Hematopoietic multipotent progenitor cell treated with erythropoietin and hydrocortisone succinate and interleukin-3 and kit ligand, for 15 days (in vitro differentiated cells): ENCODE measurements at places on chromosomes 5 and 9.

GRCh38 chr9:113345190-113345589 lies 4.2 kb upstream of the BSPRY start:
- DNase-seq = no peak

GRCh38 chr5:95908799-95909198 lies 52.9 kb downstream of the ELL2 start:
- no peak for DNase-seq

GRCh38 chr9:124282442-124283227 lies 24.9 kb downstream of the NEK6 start:
- peak; percentile 17 for DNase-seq

GRCh38 chr5:67214707-67215447 lies 18.3 kb upstream of the CD180 start:
- no peak for DNase-seq

DNA sequence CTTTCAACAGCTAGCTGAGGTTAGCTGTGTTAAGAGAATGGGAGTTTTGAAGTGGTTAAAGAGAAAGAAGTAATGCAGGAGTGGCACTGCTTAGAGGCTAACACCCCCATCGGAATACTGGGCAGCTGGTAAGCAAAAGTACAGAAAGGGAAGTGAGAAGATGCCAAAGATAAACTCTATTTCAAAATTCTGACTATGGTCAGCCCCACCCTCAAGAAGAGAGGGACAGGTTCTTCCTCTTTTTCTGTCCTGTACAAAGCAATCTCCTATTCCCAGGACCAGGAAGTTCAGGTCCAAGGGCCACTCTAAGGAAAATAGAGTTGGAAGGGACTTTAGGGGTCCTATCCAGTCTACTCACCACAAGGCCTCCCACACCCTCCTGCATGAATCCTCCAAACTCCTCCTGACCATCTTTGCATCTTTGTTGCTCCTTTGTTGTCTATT lies 45.9 kb upstream of the JAK2 start:
- DNase-seq = no peak

DNA sequence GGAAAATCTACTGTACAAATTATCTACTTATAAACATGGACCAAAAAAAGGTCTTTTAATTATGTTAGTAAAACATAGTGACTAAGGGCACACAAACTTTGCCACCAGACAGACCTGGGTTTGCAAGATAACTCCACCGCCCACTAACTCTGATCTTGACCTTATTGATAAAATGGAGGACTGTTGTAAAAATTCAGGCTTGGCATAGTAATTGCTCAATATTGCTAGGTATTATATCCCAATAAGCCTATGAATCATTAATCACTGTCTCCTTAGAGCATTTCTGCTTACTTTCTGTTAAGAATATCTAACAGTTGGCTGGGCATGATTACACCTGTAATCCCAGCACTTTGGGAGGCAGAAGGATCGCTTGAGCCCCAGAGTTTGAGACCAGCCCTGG lies 3.8 kb downstream of the C9orf40 start:
- peak; percentile 87 for DNase-seq

DNA sequence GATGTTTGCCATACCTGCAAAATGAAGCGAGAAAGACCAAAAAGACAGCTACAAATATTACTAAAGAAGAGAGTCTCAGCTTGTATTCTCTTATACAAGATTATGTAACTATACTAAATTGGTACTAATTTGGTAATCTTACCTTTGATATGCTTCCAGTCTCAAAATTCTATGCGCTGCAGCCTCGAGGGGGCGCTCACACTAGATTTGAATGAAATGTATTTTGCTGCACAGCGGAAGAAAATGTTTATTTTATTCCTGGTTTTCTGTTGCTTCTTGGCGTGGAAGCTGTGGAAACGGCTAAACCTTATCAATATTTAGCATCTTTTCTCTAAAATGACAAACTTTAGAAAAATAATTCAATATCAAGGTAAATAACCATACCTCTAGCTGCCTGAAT lies 267.0 kb upstream of the NUDT12 start:
- DNase-seq = no peak

GRCh38 chr9:137458194-137459151 lies 661 bp downstream of the NSMF start:
- DNase-seq = no peak

DNA sequence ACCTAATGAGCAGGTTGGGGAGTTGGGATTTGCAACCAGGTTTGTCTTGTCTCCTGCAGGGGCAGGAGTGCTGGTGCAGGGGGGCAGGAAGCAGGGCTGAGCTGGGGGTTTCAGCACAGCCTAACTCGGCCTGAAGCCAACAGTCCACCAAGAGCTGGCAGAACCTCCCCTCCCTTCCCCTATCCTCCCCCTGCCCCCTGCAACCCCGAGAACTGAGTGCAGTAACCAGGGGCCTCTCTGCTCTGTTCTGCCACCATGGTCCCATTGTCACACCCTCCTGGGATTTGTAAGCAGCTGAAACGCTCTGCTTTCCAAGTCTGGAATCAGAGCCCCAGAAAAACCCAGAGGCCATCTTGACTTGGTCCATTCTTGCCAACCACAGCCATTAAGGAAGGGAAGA lies 72.9 kb downstream of the ARHGEF37 start:
- no peak for DNase-seq

GRCh38 chr9:9799287-9799686 lies 813.5 kb downstream of the PTPRD start:
- no peak for DNase-seq

GRCh38 chr9:30771760-30772159 lies 1612.7 kb upstream of the ACO1 start:
- no peak for DNase-seq

DNA sequence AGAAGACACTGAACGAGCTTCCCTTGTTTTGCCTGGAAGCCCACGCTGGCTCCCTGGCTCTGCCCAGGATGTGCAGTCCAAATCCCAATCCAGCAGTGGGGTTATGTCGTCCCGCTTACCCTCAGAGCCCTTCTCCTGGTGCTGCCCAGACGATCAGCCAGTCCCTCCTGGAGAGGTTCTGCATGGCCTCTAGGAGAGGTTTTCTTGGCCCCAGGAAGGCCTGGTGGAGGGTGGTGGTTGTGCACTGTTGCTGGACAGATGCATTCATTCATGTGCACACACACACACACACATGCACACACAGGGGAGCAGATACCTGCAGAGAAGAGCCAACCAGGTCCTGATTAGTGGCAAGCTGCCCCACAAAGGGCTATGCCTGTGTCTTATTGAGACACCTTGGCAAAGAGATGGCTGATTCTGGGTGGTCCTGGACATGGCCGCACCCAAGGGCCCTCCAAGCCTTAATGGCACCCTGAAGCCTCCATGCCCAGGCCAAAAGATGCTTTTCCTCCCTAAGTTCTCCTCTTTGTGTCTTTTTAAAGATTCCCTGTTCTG lies 10.5 kb upstream of the OLFM1 start:
- DNase-seq = no peak

- no peak for DNase-seq
Measured at GRCh38 chr5:12848709-12849108, 944.5 kb upstream of the CTNND2 start.

- no peak for DNase-seq
Measured at GRCh38 chr5:113569396-113569795, 55.9 kb downstream of the YTHDC2 start.

DNA sequence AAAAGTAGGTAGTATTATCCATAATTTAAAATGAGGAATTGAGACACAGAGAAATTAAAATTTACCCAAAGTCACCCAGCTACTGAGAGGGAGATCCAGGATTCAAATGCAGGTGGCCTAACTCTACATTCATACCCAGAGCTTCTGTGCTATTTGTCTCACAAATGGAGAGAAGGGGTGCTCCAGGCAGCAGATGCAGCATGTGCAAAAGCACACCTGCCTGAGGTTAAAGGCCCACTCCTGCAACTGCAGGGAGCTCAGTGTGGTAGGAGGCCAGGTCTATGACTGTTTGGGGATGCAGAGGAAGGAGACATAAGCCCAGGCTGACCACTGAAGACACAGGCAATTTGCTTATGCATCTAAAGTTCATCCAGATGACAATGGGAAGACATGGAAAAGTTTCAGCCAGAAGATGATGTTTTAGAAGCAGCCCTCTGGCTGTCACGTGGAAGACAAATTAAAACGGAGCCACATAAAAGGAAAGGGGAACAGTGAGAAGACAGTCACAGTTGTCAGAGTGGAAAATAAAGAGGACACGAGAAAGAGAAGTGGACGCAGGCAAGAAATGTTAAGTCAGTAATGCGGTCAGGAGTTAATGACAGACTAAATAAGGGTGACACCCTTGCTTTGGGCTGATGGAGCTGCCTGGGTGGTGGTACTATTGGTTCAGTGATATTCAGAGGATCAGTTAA lies 214.7 kb downstream of the EBF1 start:
- no peak for DNase-seq

DNA sequence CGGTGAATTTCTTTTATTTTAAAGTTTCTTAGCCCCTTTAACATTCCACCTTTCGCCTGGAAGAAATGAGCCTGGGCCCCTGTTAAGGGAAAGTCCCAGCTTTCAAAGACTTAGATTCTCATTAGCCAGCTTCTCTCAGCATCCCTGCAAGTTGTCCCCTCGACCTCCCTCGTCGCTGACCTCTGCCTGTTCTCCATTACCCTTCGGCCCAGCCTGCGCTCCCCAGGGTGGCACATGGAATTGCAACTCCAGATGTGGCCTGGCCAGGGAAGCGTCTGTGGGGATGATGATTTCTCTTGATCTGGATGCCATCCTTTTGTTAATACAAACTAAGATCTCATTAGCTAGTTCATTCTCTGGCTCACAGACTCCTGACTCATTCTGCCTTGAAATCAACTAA lies 43.4 kb upstream of the FANCC start:
- no peak for DNase-seq

GRCh38 chr5:103646698-103647614 lies 84.4 kb upstream of the NUDT12 start:
- no peak for DNase-seq

GRCh38 chr5:148791334-148791667 lies 35.1 kb upstream of the ADRB2 start:
- DNase-seq = no peak

DNA sequence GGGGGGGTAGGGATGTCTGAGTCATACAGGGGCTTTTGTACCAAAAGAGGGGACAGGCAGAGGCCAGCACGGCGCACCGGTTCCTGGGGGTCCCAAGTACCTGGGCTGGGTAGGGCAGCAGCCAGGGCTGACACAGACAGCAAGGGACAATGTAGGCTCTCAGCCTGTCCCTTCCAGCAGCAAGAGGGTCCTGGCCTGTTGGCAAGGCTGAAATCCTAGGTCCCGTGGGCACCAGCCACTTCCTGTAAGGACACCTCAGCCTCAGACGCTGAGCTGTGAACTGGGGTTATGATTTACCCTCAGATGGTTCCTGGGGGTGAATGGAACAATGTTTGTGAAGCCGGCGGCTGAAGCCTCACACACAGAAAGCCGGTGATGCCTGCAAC lies 41.3 kb downstream of the NACC2 start:
- no peak for DNase-seq

GRCh38 chr5:86878250-86878649 lies 260.5 kb downstream of the COX7C start:
- no peak for DNase-seq

DNA sequence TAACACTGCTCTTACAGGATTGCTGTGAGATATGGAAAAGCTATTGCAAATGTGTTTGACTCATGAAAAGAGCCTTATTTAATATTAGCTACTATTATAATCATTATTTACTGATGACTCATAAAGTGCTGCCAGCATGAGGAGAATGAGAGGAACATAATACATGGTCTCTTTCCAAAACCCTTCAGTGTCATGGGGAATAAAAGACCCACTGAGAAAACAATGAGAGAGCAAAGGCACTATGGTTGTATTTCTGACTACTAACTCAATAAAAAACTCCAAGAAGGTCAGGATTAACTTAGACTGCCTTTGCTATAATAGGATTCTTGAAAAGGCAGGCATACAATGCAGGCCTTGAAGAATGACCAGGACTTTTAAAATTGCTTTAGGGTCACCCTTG lies 633.5 kb downstream of the DTWD2 start:
- DNase-seq = no peak

- DNase-seq = no peak
Measured at GRCh38 chr9:83006378-83006777, 56.6 kb downstream of the RASEF start.

GRCh38 chr9:39587844-39588499 lies 232.5 kb downstream of the SPATA31A1 start:
- DNase-seq = no peak

- DNase-seq = no peak
Measured at GRCh38 chr9:86854898-86855523, 92.3 kb downstream of the GAS1 start.

DNA sequence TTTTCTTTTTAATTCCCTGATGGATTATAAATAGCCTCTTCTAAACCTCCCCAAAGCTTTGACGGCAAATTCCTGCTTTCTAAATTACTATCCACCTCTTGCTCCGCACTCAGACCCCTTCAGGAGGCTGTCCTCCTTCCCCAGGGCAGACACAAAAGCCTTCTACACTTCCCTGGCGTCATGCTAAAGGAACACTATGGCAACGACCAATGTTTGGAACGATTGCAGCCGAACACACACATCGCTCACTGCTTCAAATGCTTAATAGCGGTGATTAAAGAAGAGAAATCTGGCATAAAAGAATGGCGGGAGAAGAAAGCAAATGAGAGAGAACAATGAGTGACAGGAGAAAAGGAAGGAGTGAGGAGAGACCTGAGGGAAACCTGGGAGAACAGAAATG lies 297.3 kb downstream of the MLLT3 start:
- no peak for DNase-seq

DNA sequence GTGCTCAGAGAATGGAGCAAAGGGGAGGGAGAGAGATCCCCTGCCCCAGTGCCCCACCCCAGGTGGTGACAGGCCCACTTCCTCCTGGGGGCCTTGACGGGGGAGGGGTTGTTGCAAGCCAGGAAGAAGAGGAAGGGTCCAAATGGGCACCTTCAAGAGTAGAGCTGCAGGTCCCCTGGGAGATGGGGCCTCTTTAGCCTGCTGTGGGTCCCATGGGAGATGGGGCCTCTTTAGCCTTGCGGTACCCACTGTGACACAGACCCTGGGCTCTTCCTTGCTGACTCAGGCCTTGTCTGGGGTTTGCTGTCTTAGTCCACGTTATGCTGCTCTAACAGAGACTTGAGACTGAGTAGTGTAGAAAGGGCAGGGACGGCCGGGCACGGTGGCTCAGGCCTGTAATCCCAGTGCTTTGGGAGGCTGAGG lies 9.6 kb upstream of the TOR4A start:
- DNase-seq = no peak

GRCh38 chr5:74877624-74878304 lies 11.6 kb upstream of the FAM169A start:
- DNase-seq = no peak

DNA sequence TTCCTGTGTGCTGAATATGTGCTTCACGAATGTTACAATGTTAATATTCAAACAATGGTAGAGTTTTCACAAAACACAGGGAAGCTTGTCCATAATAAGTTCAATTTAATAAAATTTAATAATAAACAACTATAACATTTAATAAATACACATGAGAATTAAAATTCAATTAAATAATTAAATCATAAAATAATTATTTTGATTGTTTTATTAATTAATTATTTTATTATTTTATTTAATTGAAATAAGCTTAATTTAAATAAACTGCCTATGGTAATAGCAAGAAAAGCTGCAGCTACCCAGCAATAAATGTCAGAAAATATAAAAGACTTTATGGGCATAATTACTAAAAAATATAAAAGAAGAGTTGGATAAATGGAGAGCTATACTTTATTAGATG lies 149.0 kb upstream of the NFIB start:
- DNase-seq = no peak

- no peak for DNase-seq
Measured at GRCh38 chr9:121607434-121608167, 43.8 kb upstream of the DAB2IP start.
